ENCODE measurements at places on chromosomes 13 and 19.

DNA sequence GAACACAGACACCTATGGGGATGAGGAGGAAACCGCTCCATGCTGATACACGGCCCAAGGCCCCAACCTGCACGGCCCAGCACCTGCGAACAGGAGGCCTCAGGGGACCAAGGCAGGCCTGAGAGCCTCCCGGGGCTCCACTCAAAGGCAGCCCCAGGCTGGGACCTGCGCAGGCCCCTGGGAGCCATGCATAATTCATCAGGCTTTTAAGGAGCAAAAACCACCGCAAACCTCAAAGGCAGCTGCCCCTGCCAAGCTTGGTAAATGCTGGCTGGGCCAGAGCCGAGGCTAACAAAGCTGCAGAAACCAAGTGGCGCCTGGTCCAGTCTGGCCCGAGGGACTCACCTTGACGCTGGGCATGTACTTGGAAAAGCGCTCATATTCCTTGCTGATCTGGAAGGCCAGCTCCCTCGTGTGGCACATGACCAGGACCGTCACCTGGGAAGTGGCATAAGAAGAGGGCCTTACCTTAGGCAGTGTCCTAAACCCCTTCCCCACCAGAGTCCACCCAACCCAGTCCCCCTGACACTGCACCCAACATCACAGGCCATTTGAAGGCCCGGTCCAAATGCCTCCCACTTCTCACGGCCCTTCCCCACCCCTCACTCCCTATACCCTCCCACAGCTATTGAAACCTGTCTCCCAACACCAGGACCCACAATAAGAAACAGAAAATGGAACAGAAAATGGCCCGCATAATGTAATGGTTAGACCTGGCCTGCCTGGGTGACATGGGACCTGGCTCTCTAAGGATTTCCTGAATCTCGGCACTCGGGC lies 7.8 kb downstream of the DDX39A start:
- DNase-seq = no peak

DNA sequence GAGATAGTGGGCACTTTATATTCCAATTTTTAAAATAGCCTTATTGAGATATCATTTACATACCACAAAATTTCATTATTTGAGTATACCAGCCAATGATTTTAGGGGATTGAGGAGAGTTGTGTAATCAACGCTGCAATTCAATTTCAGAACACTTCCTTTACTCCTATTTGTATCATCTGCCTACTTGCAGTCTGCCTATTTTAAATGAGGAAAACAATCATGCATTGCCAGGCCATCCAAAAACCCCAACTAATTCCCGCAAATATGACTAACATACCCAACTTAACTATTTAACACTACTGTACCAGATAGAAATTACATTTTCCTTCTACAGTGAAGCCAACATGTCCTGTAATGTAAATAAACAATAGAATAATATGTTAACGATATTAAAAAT lies 26.7 kb downstream of the CAB39L start:
- no peak for DNase-seq

DNA sequence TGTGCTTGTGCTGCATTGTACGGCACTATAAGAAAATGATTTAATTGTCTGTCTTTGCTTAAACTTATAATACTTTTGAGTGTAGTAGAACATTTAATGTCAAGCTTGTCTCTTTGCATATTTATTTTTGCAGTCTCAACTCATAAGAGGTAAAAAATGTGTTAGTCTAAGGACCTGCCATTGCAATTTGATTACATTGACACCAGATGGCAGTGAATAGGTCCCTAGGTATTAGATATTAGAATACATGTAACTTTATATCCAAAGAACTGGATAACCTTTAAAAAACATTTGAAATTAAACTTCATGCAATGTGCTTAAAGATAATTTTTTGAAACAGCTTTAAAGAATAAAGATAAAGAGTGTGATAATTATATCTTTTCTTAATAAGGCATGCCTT lies 1421.3 kb downstream of the OLFM4 start:
- no peak for DNase-seq

DNA sequence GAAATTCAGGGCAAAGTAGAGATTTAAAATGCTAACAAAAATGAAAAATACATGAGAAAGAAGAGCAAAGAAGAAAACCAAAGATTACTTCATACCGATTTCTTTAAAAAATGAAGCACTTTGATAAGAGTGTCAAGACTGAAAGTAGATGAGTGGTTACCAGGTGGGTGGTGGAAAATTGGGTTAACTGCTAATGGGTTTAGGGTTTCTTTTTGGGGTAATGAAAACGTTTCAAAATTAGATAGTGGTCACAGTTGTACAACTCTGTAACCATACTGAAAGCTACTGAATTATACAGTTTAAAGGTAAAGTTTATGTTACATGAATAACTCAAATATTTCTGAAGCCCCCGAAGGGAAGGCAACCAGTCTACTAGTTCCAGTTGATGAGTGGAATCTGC lies 179.4 kb downstream of the NDFIP2 start:
- DNase-seq = no peak

GRCh38 chr19:681029-682019 lies 5.1 kb downstream of the FSTL3 start:
- DNase-seq = peak; percentile 40

GRCh38 chr19:12940897-12941296 lies 2.5 kb downstream of the CALR start:
- DNase-seq = no peak

- DNase-seq = no peak
Observed at GRCh38 chr19:2850256-2850925, 9.1 kb downstream of the ZNF555 start.

DNA sequence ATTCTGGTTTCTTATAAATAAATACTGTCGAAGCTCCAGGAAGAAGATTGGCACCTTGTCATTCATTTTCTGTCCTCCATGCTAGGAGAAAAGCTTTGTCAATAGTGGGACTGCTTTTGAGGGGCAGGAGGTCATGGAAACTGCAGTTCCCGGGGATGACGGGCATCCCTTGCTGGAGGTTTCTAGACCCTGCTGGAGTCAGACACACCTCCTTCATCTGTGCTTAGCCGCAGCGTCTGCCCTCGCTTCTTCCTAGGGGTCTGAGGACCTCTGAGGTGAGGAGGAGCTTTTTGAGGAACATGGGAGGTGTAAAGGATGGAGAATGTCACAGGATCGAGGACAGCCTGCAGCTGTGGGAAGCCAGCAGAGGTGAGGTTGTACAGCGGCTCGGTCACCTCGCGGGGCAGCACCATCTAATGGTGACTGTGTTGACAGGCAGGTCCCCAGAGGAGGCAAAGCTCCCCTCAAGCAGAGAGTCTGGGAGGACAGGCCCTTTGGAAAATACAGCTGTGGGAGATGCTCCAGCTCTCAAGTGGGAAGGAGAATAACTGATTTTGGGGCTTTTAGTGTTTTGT lies 172.7 kb upstream of the RNF113B start:
- no peak for DNase-seq

DNA sequence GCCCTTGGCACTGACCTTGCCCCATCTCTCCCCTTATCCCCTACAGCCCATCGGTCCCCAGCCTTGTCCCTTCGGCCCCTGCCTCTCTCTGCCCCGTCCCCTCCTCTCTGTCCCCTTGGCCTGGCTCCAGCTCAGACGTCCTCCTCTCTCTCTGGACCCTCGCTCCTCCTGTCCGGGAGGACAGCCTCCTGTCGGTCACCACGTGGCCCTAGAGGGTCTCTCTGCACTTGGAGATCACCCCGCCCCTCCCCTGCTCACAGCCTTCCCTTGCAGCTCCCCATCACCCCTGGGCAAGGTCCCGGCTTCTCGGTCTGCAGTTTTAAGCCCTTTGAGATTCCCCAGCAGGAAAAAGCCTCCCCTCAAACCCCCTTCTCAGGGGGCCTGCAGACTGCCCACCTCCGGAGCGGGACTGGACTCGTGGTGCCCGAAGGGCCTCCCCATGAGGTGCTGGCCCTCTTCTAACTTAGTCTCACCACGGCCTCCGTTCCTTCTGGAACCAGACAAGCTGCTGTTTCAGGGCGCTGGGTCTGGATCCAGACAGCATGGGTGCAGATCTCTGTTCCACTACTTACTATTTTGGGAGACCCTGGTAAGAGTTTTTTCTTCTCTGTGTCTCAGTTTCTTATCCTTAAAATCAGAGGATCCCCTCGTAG lies 3.3 kb upstream of the KLK15 start:
- DNase-seq = no peak

DNA sequence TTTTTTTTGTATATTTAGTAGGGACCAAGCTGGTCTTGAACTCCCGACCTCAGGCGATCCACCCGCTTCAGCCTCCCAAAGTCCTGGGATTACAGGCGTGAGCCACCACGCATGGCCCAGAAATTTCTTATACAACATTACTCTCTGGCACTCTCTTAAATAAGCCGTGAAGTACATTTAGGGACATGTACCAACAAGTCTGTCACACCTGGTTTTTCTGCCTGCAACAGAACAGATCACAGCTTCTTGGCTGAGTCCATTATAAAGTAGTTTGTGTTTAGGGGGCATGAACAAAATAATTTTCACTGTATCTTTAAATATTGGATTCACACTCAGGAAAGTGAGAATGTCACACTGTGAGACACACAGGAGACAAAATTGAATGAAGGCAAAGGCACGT lies 1567.3 kb downstream of the SLITRK5 start:
- no peak for DNase-seq

DNA sequence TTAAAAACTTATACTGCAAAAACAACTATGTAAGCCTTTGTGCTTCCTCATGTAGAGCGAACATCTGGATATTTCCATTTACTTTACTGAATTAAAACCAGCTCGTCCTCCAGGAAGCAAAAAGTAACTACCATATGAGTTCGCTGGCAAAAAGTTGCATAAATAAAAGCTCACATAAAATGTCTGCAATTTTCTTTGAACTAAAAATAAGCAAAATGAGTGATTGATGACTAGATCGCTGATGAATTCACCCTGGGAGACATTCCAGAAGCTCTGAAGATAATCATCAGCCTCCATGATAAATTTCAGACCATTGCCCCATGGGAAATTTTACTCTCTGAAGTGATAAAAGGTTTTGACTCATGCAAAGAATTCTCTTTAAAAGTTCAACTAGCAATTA lies 67.3 kb upstream of the SACS start:
- DNase-seq = peak; percentile 91

DNA sequence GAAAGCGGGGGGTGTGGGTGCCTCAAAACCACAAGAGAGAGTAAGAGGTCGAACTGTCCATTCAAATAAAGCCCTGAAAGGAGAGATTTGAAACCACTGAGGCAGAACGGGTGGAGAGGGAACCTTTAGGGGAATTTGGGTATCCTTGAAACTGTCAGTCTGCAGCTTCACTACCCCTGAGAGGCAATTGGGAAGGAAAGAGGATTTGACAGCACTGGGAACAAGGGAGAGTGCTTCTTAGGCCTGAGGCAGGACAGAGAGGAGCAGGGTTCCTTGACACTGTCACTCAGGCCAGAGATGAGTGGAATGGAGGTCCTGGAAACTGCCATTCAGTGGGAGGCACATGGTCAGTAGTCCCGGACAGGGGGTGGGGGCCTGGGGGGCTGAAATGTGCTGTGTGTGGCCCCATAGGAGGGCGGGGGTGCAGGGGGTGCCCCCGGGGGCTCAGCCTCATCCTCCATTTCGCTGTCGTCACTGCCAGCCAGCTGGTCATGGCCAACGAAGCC lies 5.0 kb downstream of the GFY start:
- DNase-seq = no peak

GRCh38 chr13:66655847-66656454 lies 574.2 kb downstream of the PCDH9 start:
- no peak for DNase-seq

GRCh38 chr13:24123761-24124160 lies 36.8 kb upstream of the SPATA13 start:
- no peak for DNase-seq

GRCh38 chr13:74077375-74077774 lies 56.8 kb downstream of the KLF12 start:
- no peak for DNase-seq

GRCh38 chr19:3605770-3606169 lies 905 bp downstream of the TBXA2R start:
- DNase-seq = no peak

- no peak for DNase-seq
Observed at GRCh38 chr13:96781141-96781540, 213.1 kb downstream of the OXGR1 start.

DNA sequence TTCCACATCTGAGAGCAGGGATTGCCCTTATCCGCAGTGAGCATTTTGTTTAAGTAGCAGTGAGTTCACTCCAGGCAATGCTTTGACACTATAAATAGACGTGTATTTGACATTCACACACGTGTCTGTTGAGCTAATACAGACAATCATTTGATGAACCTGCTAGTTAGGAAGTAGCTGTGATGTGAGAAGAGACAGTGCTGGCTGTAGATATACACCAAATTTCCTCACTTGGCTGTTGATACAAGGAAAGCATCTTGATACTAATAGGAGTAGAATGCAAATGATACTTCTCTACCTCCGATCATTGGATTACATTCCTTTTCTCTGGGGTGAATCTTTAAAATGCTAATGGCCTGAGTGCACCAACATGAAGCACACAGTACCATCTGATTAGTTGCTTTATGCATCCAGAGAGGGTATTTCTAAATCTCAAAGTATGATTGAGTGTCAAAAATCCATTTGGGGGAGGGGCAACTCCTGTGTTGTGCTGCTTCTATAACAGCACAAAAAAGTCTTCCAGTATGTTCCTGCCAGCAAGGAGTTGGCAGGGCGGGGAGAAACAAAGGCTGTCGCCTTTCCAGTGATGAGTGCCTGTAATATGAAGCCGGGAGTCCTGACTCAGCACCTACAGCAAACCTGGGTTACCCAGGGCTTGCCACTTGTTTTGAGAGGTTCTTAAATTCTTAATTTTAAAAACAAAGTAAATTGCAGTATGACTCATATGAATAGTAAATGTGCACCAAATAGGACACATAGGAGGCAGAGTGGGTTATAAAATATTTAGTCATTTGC lies 7.0 kb downstream of the CUL4A start:
- no peak for DNase-seq

- no peak for DNase-seq
Observed at GRCh38 chr13:60869941-60870613, 473.1 kb downstream of the TDRD3 start.

DNA sequence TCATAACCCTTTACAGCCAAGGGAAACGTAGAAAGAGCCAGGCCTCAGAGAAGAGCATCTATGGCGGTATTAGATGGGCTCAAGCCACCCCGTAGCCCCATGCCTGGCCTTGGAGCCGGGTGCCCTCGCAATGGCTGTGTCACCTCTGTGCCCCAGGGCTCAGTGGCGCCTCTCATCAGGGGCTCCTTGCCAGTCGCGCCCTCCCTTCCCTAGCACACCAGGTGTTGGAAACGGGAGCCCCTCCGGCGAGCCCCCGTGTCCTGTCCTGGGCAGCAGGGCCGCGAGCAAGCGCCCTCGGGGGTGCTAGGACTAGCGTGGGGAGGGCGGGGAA lies 453 bp downstream of the ZNF256 start:
- no peak for DNase-seq
